Activated gamma-delta T cell treated with Interleukin-2 at 50 U/mL for 16 hours (primary cell): ENCODE measurements at places on chromosomes 1 and 21.

- DNase-seq = no peak
Observed at GRCh38 chr1:243378669-243379068, 122.8 kb downstream of the SDCCAG8 start.

DNA sequence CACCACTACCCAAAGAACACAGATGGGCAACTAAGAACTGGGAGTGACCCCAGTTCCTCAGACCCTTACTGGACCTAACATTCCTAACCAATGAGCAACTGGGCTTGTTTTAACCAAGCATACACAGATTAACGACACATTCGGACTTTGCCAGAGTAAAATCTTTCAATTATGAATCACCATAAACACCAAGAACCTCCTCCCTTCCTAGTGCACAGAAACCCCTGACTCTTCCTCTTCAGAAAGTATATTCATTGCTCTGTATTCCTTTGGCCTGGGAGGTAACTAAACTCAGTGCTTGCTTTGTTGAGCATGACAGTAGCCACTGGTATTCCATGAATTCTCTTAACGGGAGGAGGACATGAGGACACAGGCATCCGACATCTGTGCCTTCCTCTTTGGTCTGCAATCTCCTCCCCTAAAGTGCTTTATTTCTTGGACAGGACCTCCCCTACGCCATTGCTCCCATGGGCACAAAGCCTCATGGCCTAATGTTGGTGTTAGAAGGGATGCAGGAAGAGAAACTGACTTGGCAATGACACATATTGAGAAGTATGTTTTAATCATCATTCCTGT, 42.7 kb downstream of the SEC16B start:
- DNase-seq = no peak

GRCh38 chr1:4045397-4046010, 145.4 kb upstream of the C1orf174 start:
- DNase-seq = no peak

DNA sequence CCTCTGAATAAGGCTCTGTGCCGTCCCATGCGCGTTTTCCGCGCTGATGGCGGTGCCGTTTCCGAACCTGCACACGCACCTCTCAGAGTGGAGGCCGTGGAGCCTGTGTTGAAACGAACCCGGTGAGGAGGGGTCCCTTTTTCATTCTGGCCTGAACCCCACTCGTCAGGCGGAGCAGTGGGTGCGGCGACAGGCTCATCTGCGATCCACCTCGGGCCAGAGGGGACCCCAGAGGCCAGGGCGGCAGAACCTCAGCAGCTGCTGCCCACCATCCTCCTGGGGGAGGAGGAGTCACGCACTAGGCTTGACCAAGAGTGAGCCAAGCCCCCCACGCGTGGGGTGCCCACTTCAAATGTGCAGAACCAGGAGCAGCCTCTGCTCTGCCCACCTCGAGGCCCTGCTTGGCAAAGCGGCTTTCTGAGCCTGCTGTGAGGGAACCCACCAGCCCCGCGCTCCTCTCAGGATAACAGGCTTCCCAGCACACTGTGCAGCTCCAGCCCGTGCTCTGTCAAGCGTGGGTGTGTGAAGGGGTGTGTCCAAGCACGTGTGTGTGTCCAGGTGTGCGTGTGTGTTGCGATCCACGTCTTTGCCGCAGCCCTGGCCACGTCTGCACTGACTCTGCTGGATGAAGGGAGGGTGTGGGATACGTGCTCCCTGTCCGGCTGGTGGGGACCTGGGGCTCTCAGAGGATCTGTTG, 6.8 kb downstream of the PRDM16 start:
- DNase-seq = no peak

GRCh38 chr1:76764638-76765454, 102.4 kb upstream of the ST6GALNAC5 start:
- DNase-seq = no peak

GRCh38 chr21:44952116-44952928, 12.5 kb downstream of the SLX9 start:
- DNase-seq = no peak

DNA sequence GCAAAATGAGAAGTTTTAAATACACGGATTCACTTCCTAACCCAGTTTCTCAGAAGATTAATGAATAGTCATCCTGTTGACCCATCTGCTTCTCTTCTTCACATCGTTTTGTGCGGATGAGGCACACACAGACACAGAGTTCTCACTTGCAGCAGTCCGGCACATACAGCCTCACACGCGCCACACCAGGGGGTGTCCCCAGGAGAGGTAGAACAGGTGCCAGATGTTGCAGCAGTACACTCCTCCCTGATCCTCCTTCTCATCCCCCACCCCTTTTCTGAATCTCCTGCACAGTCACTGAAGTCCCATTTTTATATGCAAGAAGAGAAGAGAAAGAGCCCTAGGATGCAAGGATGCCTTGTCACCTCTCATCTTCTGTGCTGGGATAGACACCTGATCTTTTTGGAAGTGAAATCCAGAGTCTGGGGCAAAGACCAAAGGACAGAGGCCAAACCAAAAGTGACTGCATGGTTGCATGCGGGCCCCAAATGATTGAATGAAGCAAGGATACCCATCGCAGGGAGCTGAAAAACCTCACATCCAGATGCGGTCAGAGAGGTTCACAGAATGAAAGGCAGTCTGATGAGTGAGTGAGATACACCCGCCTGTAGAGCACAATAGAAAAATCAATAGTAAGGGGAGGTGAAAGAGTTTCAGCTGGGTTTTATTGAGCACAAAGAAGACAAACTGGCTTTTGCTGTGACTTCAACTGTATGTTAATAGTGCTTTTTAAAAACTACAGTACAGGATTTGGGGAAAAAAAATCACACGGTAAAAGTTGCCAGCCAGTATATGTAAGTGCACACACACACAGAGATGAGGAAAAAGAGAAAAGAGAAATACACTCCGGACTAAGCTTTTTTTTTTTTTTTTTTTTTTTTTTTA, 28.9 kb downstream of the PBX1 start:
- DNase-seq = no peak

DNA sequence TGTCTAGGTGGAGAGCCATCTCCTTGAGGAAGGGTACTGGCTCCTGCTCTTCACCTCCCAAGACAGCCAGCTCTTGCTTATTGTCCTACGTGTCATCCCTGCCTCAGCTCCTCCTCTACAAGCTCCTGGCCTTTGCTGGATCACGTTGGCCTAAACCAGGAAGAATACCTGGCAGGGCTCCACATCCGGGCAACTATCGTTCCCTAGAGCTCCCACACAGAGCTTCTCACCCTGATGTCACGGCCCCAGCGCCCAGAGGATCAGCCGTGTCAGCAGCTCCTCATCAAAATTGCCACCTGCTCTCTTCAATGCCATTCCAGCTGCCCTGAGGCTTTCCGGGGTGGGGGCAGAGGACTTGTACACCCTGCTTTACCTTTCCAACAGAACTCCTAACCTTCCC, 1.9 kb upstream of the TPM3 start:
- no peak for DNase-seq

DNA sequence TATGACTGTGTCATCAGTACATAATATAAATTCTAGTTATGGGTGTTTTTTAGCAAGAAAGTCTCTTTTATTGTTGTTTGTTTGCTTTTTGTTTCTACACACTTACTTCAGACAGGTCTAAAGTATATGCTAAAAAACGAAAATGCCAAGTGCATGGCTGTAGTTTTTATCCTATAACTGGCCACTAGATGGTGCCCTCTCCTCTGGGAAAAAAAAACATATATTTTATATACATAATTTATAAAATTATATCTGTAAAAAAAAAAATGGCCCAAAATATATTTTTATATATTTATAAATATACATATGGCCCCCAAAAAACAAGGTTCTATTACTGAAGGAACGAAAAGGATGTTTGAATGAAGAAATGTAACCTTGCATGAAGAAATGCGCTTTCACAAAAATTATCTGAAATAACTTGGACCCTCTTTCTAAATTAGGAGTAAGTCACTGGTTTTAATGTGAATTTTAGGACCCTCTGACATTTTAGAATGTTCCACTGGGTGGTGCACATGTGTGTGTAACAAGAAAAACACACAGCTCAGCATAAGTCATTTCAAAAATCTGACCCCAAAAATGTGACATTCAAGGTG, 93.5 kb downstream of the TTLL7 start:
- DNase-seq = peak; percentile 5

DNA sequence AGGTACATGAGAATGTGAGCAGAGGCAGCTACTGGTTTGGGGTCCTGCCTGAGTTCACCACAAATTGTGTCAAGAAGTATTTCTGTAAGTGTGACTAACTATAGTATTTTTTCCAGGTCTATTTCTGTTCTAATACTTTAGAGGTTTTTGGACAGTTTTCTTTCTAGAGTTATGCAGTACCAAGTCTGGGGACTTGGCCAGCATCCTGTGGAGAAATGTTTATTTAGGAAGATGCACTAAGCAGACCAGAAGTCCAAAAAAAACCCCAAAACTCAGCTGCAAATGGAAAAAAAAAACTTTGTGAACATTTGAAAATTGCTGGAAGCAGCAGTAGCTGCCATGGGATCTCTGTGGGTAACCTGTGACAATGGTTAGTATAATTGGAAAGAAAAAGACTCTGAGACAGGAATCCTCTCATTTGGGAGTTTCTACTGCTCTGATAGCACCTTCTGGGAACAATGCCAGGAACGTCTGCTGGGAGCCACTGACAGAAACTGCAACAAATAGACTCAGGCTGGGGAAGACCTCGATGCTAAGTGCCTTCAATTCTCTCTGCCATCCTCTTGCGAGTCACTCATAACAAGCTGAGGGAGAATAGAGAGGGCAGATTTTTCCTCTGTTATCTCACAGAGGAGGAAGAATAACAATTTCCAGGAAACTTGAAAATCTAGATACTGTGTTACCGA, 37.6 kb downstream of the OR10R2 start:
- no peak for DNase-seq

DNA sequence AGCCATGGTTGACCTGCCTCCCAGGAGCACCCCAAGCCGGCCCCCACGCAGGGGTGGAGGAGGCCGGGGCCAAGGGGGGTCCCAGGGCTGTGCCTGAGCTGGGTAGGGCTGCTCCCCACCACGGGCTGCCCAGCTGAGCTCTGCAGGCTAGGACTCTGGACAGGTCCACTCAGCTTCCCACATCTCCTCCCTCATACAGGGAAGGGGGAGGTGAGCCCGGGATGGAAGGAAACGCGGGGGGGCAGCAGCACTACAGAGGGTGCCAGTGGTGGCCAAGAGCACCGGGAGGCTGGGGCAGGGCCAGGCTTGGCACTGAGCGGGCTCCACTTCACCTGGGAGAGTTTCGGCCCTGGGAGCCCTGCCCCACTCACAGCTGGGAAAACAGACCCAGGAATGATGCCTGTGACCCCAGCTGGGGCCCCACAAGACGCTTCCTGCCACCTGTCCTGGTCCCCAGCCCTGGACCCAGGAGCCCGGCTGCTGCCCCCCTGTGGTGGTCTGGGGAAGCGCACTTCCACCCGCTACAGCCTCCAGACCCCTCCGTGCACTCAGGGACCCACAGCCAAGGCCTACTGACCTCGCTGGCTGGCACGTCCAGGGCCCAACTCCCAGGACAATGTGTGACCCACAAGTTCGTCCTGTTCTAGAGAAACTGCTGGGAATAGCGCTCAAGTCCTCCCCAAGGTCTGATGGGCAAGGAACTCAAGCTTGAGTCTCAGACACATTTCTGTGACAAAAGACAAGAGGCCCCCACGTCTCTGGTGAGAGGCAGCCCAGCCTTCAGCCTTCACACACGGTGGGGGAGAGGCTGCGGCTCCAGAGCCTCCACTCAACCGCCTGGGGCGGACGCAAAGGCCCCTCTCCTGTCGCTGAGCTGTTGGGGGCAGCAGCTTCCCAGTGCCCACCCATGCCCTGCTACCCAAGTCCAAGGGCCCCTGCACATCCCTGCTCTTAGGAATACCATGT, 3.0 kb downstream of the AURKAIP1 start:
- DNase-seq = peak; percentile 78
